ENCODE measurements at places on chromosomes 2 and 18.
A peak's percentile ranks its signal among the peaks of the same experiment; 100 is the strongest.

DNA sequence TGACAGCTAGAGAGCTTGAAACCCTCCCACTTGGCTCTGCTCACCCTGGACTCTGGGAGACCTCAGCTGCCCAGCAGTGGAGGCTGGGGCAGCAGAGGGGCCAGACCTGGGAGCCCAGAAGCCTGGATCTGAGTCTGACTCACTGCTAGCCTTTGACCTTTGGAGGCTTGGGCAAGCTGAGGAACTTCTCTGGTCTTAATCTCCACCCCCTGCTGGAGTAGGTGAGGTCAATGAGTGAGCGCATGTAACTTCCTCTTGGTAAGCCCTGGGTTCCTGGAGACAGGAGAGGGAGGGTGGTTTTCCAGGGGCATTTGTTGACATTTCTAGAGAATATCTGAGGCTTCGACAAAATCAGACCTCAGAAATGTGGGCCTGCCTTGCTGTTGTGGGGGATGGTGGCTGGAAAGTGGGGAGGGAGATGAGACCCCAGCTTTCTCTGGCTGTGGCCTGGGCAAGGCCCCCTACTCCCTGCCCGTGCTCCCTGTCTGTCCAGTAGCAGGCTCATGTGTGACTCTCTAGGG is 73.0 kb upstream of the YWHAQ start:
- DNase-seq: no peak

- no peak for DNase-seq
Measured at GRCh38 chr2:133360190-133360589, 208.1 kb downstream of the NCKAP5 start.

GRCh38 chr18:74804677-74805076 is 207.0 kb downstream of the ZNF407 start:
- DNase-seq: no peak

GRCh38 chr2:203772456-203773165 is 66.2 kb downstream of the CD28 start:
- no peak for DNase-seq

- DNase-seq: no peak
Measured at GRCh38 chr2:7971841-7972240, 710.0 kb upstream of the ID2 start.

DNA sequence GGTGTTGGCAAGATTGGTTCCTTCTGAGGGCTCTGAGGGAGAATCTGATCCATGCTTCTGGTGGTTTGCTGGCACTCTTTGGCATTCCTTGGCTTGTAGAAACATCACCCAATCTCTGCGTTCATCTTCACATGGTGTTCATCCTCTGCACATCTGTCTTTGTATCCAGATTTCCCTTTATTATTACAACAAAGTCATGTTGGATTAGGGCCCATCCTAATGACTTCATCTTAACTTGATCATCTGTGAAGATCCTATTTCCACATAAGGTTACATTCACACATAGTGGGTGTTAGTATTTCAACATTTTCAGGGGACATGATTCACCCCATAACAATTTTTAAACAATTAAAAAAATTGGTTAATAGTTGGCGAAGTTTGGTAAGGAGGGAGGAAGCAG is 177.4 kb upstream of the CWC22 start:
- DNase-seq: no peak

DNA sequence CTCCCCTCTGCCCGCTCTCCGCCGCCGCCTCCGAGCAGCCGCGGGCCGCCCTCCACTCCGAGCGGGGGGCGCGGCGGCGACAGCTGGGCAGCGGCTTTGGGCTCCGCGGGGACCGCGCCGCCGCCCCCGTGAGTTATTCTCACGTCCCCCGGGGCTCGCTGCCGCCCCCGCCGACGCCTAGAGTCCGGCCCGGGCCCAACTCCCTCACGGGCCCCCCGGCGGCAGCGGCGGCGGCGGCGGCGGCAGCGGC is 645 bp downstream of the MIB1 start:
- no peak for DNase-seq

GRCh38 chr18:10319914-10320600 is 134.4 kb upstream of the APCDD1 start:
- no peak for DNase-seq

GRCh38 chr2:50042771-50043170 is 888.5 kb upstream of the FSHR start:
- DNase-seq: no peak

- DNase-seq: no peak
Measured at GRCh38 chr2:1026141-1026540, 75.5 kb downstream of the SNTG2 start.

DNA sequence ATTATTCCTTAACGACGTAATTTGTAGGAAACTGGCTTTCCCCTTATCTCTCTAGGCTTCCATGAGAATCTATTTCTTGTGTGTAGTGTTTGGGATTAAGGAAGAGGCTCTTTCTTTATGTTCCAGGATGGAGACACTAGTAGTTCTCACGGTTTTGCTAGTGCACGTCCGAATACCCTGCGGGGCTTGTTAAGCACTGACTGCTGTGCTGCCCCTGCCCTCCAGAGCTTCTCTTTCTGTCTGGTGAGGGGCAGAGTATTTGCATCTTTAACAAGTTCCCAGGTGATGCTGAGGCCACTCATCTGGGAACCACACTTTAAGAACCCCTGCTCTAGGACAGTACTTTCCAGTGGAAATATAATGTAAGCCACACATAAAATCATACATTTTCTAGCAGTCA is 76.4 kb downstream of the SPATS2L start:
- no peak for DNase-seq

DNA sequence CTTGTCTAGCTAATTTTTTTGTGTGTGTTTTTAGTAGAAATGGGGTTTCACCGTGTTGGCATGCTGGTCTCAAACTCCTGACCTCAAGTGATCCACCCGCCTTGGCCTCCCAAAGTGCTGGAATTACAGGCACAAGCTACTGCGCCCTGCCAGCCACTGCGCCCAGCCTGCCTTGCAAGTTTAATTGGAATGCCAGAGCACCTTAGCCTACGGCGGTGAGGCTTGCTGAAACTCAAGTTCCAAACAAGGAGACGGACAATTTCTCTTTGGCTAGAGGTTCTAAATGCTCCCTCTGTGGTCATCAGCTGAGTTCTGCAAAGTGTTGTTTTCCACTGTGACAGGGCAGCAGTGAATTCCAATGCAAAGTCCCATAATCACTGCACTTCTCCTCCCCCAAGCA is 583.4 kb downstream of the KCNJ3 start:
- DNase-seq: no peak

- DNase-seq: no peak
Measured at GRCh38 chr2:38763228-38763627, 12.1 kb upstream of the SRSF7 start.

DNA sequence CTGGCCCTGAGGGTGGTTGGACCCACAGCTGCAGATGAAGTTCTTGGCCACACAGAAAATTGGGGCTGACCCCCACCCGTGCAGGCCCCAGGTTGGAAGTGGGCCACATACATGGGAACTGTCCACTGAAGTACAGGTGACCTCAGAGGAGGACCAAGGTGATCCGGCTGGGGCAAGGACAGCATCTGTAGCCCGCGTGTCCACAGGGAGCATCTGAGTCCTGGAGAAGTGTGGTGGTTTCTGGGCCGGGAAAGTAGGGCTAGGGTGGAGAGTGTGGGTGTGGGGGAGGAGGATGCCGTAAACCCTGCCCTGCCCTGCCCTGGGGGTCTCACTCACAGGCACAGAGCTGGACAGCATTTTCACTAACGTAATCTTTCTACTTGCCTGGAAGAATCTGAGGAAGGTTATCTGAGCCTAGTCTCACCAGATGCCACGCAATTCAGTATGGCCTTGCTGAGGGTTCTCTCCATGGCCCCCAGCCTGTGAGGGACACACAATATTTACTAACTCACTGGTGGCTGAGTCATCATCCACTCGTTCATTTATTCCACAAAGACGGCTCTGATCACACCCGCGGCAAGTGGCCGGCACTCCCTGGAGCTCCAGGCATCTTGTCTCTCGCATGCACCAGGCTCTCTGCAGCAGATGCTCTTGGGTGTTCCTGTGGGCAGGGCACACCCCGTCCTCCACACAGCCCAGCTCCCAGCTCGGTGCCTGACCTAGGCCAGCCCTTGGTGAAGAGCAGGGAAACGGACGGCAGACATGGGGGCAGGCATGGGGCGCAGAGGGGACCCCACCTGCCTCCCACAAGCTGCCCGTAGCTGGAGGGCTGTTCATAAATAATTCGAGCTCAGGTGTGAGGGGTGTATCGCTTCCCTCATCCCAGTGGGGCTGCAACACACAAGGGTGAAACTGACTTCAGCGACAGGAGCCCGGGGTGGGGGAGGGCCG is 51.2 kb downstream of the INHBB start:
- DNase-seq: no peak

GRCh38 chr18:76495435-76496193 is 572 bp upstream of the ZNF516 start:
- no peak for DNase-seq

DNA sequence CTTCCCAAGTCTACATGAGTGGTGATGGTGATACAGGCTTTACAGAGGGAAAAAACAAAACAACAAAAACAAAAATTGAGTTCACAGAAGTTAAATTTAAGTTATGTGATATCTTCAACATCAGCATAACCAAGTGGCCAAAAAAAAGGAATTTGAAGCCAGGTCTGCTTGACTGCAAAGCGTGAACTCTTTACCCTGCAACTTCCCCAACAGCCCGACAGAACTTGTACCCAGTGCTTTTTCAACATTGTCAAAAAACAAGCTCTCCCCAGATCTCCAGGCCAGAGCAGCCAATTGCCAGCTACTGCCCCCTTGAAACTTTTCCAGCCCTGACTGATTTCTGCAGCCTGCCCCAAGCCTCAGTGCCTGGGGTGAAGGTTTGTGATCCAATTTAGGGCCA is 76.7 kb downstream of the RNF144A start:
- DNase-seq: no peak

DNA sequence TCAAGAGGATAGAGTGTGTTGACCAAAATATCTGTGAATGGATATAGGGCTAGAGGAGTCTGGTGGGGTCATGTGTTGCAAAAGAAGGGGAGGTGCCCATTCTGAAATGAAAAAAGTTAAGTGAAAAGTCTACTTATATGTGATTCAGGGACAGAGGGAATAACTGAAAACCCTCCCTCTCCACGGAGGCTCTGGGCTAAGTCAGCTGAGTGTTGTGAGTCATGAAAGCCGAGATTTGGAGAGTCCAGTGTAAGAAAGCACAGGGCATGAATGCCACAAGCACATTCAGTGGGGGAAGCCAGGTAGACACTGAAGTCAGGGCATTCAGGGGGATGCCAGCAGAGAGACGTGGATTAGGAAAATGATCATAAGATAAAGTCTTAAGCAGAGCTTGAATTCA is 871.9 kb downstream of the TSN start:
- no peak for DNase-seq

- DNase-seq: no peak
Measured at GRCh38 chr18:12361770-12362378, 15.2 kb downstream of the AFG3L2 start.

DNA sequence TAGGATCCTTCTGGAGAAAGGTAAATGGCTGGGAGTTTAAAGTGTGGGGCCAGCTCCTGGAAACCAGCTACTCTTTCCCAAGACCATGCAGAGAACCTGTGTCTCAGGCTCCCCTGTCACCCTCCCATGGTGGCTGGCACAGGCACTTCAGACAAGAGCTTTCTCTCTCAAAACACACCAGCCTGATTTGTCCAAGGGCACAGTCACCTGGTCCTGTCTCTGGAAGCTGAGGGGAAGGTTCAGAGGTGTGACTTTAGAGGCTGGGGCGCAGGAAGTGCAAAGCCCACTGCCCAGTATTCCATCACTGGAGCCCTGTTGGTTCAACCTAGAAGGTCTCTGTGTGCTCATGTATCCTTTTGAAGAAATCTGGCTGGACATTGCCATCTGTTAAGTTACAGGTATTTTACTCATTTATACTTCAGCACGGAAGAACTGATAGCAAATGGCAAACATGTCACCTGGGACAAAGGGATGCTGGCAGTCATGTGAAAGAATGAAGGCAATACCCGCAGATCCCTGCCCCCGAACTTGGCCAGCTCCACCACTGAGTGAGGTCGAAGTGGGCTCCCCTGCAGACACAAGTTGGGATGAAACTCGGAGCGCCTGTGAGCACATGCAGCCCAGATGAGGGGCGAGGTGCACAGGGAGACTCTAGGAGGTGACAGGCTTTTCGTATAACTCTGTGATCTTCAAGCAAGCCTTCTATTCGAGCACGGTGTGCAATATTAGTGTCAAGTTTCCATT is 96.9 kb upstream of the MGAT4A start:
- DNase-seq: no peak

GRCh38 chr2:120526047-120526562 is 180.2 kb downstream of the INHBB start:
- no peak for DNase-seq

GRCh38 chr2:234869164-234869563 is 82.7 kb upstream of the SH3BP4 start:
- DNase-seq: no peak

- DNase-seq: peak; percentile 14
Measured at GRCh38 chr2:3354986-3355385, 22.6 kb downstream of the EIPR1 start.

- no peak for DNase-seq
Measured at GRCh38 chr2:240111253-240111652, 24.9 kb downstream of the COPS9 start.

GRCh38 chr18:10419420-10420103 is 34.9 kb upstream of the APCDD1 start:
- DNase-seq: no peak

DNA sequence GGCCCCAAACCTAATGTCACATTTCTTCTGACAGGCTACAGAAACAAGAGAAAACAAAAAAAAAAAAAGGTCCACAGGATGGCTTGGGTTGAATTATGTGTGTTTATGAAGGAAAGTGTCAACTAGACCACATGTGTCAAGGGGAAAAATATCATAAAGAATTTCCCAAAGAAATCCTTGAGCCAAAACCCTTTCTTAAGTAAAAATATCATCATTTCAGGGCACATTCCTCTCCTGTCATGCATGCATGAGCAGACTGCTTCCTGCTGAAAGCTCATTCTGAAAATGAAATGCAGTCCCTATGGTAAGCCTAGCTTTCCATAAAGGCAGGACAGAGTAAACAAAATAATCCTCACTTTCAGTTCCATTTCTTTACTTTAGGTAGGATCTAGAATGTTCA is 85.7 kb upstream of the RBBP8 start:
- DNase-seq: no peak

- DNase-seq: no peak
Measured at GRCh38 chr2:43370705-43371104, 144.3 kb upstream of the ZFP36L2 start.
